ENCODE measurements at places on chromosomes 5 and 9. TPM values are rescaled to one million over a fixed set of nuclear protein-coding genes. Genes with fewer than 3 reads are reported as not detected.

The FAM151B gene
- total RNA-seq: 1.6 TPM

The TTC16 gene
- not detected for total RNA-seq

GRCh38 chr9:134557331-134557730, 84.3 kb upstream of the COL5A1 start:
- peak; percentile 11 for DNase-seq

DNA sequence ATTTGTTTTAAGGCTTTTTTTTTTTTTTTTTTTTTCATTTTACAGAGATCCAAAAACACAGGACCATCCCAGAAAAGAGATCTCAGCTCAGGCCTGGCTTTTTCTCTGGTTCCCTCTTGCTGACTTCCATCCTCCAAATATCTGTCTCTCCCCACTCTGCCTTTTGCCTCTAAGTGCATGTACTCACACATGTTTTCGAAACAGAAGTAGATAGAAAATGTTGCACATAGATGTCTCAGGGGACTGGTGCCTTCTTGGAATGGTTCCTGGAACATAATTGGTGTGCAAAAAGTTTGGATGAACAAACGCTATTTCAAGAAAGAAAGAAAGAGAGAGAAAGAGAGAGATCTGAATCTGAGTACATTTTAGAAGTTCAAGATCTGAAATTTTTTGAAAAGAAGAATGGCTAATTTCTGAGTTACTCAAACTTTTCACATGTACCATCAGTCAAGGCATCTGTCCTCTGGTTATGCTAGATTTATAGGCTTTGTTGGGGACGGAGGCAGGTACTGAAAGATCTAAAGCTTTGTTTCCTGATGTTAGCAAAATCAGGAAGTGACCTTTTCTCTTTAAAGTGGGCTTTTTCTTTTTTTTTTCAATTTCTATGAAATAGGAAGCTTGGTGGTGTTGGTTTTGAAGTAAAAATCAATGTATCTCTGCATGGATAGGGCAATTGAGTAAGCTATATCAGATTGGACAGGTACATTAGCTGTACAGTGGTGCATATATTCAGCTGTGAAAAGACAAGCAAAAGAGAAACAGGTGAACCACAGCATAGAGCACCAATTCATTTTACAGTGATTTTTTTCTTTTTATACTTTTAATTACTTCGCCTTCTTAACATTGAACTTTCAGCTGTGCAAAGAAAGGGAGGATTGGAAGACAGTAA, 8.5 kb upstream of the TNFSF8 start:
- DNase-seq: no peak

- no peak for DNase-seq
Measured at GRCh38 chr5:63263411-63263810, 684.8 kb downstream of the LRRC70 start.

GRCh38 chr9:123097430-123098095, 64.1 kb downstream of the GPR21 start:
- DNase-seq: no peak

DNA sequence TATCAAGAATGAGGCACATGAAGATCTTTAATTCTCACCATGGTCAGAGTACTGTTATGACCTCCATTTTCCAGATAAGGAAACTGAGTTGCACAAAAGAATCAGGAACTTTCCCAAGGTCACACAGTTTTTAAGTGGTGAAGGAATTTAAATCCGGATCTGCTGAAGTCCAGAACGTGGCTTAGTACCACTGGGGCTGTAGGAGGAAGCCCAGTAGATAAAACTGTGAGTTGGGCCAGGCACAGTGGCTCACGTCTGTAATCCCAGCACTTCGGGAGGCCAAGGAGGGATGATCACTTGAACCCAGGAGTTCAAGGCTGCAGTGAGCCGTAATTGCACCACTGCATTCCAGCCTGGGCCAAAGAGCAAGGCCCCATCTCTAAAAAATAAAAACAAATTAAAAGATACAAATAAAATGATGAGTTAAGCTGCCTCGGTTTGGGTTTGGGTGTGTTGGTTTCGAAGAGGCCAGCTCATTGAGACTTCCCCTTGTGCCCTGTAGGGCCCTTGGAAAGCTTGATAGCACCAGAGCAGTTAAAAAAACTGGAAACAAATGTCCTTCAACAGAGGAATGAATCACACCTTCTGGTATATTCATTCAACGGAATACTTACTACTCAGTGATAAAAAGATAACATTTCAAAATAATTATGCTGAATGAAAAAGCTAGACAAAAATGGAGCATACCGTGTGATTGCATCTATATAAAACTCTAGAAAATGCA, 20.1 kb downstream of the ATOX1 start:
- DNase-seq: no peak

All from left colon (tissue), 2 donors.